Stromal cell of bone marrow (primary cell): ENCODE measurements at places on chromosomes 4 and X.

GRCh38 chrX:2159393-2159792 lies 341.4 kb downstream of the DHRSX start:
- no peak for DNase-seq

GRCh38 chr4:3243136-3243780 lies 5.7 kb upstream of the MSANTD1 start:
- DNase-seq, result no peak

- DNase-seq, result no peak
These were observed 400 bp upstream of the PAQR3 start for GRCh38 chr4:78939667-78940008.

GRCh38 chrX:56785442-56785841 lies 56.4 kb downstream of the NBDY start:
- no peak for DNase-seq

- DNase-seq, result no peak
These were observed 6.4 kb upstream of the SLAIN2 start for GRCh38 chr4:48334900-48335384.

DNA sequence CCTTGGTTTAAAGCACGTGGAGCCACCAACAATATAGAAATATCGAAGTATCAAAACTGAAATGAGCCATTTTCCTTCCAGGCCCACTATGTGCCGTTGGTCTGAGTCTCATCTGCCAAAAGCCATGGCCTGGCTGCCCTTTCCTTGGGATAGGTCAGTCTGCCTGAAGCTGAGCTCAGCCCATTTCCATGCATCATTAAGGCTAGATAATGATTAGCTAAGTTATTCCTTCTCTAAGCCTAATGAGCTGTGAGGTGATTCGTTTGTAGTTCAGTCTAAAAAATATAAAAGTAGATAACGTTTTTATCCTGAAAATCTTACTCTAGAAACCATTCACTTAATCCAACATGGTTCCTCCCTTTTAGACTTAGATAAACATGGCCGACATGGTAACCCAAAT lies 936.2 kb upstream of the LCORL start:
- DNase-seq, result no peak

DNA sequence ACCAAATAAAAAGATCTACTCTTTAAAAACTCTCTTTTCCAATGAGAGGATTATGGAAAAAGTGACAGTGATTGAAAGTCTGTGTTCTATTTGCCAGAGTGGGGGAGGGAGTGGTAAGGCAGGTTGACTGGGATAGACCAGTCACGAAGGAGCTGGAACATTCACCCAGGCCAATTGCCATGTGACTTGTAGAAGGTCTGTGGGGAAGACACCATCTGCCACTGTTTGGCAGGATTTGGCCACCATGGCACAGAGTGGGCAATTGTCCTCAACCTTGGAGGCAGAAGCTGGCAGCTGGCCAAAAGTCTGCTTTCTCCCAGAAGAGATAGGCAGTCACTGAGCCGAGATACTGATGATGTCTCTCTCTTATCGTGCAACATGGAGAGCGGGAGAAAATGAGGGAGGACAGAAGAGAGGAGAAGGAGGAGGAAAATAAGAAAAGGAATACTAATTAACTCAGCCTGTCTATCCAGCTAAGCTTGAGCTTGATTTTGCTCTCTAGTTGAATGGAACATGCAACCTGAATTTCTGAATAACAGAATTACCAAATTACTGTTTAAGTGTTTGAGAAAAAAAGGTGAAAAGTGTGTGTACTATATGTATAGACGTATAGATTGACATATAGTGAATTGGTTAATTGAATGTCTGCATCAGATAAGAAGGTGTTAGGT lies 267.1 kb downstream of the ARHGAP24 start:
- no peak for DNase-seq

- no peak for DNase-seq
These were observed 999.2 kb downstream of the ADGRL3 start for GRCh38 chr4:62199291-62199810.

DNA sequence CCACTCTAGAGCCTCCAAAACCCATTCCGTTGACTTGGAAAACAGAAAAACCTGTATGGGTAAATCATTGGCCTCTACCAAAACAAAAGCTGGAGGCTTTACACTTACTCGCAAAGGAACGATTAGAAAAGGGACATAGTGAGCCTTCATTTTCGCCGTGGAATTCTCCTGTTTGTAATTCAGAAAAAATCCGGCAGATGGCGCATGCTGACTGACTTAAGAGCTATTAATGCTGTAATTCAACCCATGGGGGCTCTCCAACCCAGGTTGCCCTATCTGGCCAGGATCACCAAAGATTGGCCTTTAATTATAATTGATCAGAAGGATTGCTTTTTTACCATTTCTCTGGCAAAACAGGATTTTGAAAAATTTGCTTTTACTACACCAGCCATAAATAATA lies 60.8 kb downstream of the ZNF732 start:
- DNase-seq, result no peak

- peak; percentile 10 for DNase-seq
These were observed 48.4 kb downstream of the PRKG2 start for GRCh38 chr4:81166458-81167160.

DNA sequence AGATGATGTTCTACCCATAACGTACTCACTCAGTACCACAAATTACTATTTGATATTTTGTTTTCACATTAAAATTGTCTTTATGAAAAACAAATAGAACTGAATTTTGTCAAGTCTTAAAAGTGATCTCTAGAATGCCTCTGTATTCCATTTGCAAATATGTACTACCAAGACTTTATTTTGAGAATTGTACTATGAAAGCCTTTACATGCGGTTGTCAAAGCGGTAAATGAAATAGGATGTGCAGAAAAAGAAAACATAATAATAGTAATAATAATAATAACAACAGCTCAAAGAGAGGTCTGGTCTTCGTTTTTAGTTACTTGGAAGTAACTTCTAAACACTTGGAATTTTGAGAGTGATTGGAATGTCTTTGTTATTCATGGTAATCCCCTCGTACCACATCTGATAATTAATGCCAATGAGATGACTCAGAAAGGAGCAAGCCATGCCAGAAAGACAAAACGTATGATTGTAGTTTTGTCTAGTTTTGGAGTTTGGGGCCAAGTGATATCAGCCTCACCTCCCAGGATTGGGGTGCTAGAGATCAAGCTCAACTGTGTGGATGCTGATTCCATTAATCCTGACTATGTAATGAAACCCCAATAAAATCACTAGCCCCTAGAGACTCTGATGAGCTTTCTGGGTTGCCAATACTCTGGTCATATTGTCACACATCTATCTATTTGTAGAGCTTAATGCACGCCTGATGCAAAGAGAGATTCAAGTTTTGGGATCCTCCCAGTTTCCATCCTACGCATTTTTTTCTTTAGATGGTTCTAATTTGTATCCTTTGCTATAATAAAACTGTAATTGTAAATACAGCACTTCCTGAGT lies 20.2 kb upstream of the CTSO start:
- DNase-seq, result no peak

DNA sequence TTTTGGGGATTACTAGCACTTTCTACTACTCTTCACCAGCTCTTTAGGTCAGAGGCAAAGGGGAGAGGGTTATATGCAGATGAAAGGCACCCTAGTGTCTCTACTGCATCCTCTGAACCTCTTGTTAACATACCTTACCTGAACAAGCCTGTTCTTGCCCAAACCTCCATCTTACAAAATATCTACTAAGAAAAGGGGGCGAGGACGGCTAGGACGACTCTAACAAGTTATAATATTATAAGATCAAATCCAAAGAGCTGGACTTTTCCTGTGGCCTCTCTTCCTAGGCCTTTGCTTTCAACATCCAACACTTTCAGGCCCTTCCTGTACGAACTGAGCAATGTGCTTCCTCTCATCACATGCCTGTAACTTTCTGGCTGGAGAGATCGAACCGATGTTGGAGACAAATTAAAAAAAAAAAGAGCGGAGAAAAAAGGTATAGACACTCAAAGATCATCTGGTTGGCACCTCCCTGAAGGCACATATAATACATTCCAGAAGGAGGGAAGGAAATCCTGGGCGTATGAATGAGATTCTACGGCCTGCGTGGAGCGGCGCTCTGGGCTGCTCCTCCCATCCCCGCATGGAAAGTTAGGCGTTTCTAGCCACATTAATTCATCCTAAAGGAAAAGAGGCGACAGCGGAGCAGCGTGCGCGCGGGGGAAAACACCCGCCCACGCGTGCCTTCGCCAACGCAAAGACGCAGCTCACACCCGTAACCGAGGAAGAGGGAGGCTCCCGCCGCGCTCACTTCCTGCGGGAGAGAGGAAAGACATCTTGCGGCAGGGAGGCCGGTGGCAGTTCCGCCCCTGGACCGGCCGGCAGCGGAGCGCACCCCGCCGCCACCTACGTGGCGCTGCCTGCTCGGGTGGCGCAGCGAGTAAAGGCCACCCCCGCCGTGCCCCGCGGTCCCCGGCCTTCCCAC lies 808 bp downstream of the PRDM5 start:
- peak; percentile 38 for DNase-seq

GRCh38 chr4:139756391-139757180 lies 91.0 kb downstream of the MGST2 start:
- DNase-seq, result no peak

- no peak for DNase-seq
These were observed 10.6 kb upstream of the AMOT start for GRCh38 chrX:112851161-112851779.

DNA sequence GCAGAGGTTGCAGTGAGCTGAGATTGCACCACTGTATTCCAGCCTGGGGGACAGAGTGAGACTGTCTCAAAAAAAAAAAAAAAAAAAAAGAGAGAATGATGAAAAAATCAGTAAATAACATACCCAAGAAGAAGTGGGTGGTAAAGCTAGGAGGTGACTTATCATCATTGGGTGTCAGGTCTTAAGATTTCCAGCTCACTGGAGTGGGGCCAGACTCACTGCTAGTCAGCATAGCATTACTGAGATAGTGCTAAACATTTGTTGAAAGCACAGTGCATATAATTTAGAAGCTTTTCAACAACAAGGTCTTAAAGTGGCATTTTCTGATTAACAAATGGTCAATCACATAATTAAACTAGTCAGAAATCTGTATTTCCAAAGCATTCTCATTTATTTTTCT lies 221.8 kb upstream of the GYPA start:
- no peak for DNase-seq

GRCh38 chr4:42609051-42609450 lies 47.9 kb downstream of the ATP8A1 start:
- no peak for DNase-seq

DNA sequence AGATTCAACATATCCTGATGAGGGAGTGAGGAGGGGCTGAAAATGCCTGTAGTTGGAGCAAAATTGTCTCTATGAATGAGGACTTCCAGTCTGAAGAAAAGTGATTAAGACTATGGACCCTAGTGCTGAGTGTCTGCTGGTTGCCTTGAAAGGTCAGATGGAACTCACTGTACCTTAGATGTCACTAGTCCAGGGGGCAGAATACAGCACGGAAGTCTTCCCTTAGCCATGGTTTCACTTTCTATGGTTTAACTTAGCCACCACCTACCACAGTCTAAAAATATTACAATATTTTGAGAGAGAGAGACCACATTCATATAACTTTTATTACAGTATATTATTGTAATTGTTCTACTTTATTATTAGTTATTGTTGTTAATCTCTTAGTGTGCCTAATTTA lies 223.1 kb downstream of the FMR1NB start:
- no peak for DNase-seq

- no peak for DNase-seq
These were observed 1.5 kb upstream of the IRAK1 start for GRCh38 chrX:154021131-154021611.

DNA sequence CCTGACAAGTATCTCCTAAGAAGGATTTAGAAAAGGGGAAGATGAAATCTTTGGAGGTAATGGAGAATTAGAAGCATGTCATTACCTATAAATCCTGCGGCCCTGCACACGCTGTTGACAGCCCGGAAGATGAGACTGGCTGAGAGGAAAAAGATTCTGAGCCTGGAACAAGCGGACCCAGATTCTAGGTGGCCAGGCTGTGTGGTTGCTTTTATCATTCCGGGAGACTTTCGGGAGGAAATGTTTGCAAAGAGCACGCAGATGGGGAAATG lies 5.8 kb upstream of the PPP2R3B start:
- DNase-seq, result no peak

DNA sequence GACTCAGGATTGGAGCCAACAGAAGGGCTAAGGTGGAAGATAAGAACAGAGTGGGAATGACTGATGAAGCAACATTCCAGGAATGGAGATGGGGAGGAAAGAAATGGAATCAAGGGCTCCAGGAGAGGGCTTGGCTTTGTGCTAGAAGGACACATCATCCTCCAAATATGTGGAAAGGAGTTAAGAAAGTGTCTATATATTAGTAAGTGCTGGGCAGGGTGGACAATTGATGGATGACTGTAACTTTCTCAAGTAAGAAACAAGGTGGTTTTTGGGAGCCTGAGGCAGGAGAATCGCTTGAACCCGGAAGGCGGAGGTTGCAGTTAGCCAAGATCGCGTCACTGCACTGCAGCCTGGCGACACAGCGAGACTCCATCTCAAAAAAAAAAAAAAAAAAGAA lies 71.6 kb upstream of the NFKB1 start:
- no peak for DNase-seq

DNA sequence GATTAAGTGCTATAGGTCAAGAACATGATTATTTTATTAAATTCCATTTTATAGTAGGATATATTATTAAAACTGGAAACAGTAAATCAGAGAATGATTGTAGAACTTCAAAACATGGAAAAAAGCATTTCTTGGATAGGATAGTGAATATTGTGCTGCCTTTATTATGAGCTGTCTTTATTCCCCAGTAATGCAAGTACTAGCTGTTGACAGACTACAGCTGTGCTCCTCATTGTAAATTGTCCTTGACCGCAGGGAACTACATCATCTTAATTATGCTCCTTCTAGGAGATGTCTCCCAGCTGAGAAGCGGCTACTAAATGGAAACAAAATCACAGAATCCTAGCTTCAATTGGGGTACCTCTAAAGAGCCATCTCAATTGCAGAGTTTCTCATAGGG lies 1457.2 kb upstream of the PCDH7 start:
- DNase-seq, result no peak

DNA sequence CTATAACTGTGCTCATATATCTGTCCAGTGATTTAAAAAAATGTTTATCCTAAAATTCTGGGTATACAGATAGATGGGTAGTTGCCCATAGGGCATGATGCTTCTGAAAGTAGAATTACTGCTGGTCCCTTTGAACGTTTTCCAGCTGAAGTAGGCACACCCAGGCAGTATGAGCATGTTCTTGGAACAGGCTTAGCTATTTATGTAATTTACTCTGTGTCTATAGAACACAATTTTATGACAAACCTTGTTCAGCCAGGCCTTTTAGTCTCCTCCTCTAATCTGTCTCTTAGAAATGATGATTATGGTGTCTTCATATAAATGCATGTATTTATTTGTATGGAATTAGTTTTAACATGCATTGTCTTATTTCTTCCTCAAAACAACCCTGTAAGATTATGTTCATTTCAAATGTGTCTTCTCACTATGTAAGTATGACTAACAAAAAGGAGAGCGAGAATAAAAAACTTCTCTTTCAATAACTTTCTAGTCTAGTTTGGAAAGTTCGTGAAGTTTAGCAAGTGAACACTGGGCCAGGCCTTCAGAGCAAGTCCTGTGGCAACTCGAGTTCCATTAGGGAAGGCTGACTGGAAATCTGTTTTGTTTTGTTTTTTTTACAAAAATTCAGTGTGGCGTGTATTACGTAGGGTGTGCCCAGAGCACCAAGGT lies 142.0 kb downstream of the AFF1 start:
- no peak for DNase-seq
